ENCODE measurements at places on chromosomes 5 and 9.

DNA sequence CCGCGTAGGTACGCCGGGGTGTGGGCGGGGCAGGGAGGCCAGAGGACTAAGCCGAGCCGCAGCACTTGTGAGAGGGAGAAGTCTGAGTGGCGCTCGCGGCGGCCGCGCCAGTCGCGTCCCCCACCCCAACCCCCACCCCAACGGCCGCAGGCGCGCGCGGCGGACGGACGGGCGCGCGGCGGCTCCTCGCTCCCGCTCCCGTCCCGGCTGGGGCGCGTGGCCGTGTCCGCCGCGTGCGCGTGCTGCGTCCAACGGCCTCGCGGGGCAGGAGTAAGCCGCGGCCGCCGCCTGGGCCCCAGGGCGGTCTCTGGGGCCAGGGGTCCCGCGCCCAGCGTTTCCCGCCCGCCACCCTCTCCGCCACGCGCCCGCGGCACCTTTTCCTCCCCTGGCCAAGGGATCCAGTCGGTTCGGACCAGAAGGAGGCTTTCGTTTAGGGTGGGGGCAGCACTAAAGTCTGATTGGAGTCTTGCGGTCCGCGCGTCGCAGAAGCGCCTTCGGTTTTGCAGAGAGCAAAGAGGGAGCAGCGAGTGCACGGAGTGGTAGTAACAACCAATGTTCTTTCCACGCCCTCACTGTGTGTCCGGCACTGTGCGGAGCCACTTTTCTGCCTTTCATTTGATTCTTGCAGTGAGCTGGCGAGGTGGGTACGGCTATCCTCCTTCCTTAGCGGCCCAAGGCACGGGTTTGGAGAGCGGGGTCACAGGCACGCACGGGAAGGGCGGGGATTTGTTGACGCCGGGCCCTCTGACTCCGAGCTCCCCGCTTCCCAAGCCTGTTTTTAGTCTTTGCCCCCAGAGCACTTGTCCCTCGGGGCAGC, 483 bp downstream of the G3BP1 start:
- DNase-seq = peak; percentile 71

DNA sequence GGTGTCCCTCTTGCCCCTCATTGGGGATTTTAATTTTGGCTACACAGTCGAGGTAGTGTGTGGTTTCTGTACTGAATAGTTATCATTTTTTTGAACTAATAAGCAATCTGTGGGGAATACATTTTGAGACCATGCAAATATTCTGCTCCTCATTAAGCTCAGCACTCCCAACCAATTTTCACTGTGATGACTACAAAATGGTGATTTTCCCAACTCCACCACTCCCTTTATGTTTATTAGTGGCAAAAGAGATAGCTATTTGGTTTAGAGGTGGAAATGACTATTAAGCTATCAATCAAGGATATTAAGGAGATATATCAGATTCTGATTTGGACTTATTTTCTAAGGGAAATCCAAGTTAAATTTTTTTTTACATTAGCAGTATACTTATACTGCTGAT, 62.9 kb downstream of the FOCAD start:
- DNase-seq = no peak

DNA sequence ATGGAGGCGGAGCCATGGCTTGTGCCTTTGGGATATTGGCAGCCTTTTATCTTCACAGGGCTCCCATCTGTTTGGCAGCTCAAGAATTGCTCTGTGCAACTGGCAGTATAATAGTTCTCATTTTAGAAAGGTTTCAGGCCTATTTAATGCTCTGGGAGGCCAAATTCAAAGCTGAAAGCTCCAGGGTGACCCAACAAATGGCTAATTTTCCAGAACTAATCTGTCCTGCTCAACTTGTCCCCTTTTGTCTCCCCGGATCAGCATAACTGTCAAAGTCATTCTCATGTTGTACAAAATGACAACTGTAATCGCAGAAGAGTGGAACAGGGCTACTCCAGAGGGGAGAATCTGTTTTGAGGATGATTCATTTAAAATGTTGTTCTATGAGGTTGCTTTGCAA, 52.6 kb upstream of the CXCL14 start:
- no peak for DNase-seq

DNA sequence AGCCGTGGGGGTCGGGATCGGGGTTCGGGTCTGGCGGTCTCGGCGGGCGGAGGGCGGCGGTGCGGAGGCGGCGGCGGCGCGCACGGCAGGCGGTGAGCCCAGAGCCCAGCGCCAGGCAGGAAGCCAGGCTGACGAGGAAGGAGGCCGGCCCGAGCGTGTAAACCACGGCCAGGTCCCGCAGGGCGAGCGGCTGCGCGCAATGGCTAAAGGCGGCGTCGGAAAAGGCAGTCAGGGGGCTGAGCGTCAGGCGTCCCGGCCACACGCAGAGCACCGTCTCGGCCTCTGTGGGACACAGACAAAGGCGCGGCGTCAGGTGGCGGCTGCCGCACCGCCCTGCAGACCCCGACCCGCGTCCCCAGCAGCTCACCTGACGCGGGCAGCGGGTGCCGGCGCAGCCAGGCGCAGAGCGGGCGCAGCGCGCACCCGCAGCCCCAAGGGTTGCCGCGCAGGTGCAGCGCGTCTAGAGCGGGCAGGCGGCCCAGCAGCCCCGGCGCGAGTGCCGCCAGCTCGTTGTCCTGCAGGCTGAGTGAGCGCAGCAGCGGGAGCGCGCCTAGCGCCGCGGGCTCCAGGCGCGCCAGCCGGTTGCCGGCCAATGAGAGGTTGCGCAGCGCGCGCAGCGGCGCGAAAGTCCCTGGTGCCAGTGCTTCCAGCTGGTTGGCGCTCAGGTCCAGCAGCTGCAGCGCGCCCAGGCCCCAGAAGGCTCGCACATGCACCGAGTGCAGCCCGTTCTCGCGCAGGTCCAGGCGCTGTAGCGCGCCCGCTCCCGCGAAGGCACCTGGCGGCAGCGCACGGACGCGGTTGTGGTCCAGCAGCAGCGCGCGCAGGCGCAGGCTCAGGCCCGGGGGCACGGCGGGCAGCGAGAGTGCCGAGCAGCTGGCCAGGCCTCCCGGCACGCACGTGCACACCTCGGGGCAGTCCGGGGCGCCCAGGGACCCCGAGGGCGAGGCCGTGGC, 671 bp downstream of the LRRC26 start:
- peak; percentile 91 for DNase-seq

DNA sequence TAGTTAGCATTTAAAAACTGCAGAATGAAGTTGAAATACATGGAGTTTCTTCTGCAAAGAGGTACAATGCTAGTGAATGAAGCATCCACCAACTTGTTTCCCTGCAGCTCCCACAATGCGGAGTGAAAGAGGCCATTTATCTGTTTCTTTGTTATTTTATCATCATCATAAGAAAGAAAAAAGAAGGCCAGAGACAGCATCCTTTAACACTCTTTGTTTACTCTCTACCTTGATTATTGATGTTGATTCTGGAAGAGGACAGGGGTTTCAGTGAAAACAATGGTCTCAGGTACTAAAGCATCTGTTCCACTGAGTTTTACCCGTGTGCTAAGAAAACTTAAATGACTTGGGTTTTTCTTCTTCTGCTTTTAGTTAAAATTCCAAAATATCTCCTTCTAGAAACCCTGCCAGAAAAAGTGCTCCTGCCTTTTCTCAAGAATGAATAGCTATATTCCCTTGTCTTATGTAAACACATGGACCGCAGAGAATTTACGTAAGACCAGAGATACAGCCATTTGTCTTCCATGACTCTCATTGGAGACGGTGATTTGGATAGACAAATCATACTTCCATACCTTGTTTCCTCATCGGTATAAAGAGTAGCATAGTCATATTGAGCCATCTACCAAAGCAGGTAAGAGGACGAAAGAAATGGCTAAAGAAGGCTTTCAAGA, 81.1 kb downstream of the EFNA5 start:
- DNase-seq = no peak

DNA sequence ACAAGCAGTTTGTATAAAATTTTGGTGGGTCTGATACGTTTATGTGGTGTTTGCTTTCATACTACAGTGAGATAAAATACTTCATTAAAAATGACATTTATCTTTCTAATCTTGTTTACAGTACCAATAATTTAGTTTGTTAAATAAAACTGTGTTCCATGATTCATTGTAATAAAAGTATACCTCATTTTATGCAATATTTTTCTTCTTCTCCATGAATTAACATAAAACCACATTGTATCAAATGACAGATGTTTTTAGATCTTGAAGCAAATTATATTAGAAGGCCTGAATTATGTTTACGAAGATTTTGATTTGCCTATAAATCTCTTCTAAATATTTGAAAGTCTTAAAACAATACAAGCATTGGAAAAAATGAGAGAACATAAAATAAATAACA, 1443.0 kb upstream of the CDH6 start:
- DNase-seq = no peak

DNA sequence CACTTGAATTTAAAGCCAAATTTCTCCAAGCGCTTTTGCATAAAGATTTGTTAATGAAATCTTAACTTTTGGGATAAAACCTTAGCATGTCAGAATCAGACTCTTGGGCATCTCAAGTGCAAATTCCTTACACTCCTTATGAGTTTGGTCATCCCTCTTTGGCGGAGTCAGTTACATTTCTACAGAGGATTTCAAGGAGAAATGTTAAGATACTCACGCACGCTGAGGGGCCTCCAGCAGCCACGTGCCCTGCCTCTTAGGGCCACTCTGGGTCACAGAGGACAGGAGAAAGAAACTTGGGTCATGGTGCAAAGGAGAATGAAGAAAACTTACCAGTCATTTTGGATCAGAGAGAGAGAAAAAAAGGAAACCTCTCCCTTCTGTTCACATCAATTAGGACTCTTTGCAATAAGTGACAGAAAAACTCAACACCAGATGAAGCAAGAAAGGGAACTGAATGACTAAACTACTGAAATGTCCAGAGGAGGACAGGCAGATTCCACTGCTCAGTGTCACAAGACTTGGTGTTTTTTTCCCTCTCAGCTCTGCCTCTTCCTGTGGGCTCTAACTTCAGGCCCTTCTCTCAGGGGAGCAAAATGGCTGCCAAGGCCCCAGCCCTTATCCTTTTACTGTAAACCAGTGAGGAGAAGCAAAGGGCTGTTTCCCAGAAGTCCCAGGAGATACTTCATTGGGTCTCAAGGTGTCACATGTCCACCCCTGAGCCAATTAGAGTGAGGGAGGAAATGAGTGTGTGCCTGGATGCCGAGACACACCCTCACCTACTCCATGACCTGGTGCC, 63.3 kb upstream of the NFIL3 start:
- DNase-seq = no peak

DNA sequence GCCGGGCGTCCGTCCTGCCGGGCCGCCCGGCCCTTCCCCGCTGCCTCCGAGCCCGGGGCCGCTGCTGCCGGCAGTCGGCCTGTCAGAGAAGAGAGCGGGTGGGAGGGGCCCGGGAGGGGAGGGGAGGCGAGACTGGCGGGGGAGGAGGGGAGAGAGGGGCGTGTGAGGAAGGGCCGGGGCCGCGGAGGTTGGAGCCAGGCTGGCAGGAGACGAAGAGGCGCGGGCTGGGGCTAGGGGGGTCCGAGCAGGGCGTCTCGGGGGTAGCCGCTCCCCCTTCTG, 570 bp downstream of the CREBRF start:
- peak; percentile 84 for DNase-seq

GRCh38 chr9:126327714-126328185, 1.1 kb downstream of the MVB12B start:
- DNase-seq = peak; percentile 61
